Thoracic aorta (tissue), 2 donors: ENCODE measurements at places on chromosomes 2 and 18. TPM values are rescaled to one million over a fixed set of nuclear protein-coding genes. Genes with fewer than 3 reads are reported as not detected.

DUSP2 gene
- total RNA-seq: 22.2 TPM

DNA sequence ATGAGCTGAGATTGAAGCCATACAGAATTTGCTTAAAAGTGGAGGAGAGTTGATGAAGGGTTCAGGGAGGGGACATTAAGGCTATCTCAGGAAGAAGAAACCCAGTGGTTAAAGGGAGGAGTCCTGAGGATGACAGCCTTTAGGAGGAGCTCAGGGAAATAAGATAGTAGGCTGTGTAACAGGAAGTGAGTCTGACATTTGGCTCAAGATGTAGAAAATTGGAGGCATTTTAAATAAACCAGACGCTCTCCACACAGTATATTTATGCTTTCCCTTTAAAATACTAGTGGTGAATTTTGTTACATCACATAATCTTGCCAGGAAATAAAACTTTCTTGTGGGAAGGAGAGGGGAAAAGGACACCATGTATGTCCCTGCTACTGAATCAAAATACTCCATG lies 11.6 kb downstream of the KCNH7 start:
- no peaks in the 10 kb centered on the region for H3K27me3 ChIP-seq
- H3K27ac ChIP-seq: no peak overlapping the region
- H3K4me3 ChIP-seq: no peak overlapping the region
- no peak for DNase-seq

DNA sequence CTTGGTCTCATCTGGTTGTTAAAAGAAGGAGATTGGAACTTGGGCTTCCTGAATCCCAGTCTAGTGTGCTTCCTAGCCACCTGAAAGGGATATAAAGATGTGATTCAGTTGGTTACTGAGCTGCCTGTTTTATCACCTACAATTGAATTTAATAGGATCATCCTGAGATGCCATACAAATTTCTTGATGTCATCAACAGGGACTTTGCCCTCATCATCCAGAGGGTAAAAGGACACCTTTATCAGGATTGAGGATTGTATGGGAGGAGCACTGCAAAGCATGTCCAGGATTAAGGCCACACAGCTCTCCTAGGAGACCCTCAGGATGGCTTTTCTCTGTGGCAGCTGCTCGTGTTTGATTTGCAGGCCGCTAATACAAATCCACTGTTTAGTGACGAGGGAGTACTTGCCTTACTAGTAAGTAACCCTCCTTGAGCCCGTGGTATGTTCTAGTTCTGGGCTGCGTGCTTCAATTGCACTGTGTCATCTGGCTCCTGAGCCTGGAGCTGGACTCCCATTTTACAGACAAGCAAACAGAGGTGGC lies 28.6 kb downstream of the SH3RF3 start:
- H3K27me3 ChIP-seq: no peaks in the 10 kb centered on the region
- DNase-seq: no peak
- H3K27ac ChIP-seq: no peak overlapping the region

DNA sequence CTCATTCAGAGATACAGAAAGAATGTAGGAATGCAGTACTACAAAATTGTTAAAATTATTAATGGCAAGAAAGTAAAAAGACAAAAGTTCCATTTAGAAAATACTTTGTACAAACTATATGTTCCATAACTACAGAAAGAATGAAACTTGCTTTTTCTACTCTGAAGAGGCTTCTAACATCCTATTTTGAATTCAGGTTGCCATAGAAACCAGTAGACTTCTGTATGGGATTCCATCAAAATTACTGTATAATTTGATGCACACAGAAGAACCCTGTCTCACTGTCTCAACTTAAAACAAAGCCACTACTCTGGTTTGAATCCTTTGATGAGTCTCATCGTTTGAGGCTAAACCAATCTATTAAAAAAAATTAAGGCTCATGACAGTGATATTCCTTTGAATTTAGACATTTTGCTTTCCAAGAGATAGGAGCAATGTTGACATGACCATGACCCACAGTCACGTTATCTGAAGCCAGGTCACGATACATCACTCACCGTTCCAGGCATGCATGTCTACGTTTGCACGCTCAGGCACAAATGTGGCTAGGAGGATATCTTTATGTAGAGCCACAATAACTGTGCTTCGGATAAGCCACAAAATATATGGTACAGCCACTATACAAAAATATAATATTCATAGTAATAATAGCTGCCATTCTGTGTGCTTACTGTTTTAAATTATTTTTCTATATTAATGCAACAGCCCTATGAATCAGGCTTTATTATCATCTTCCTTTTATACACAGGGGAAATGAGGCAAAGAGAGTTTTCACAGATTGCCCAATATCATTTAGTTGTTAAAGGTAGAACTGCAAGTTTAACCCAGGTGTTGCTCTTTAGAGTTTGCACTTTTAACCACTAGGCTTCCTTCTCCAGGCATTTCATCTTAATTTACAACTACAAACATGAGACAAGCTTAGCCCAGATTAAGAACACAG lies 82.4 kb downstream of the CACNB4 start:
- DNase-seq: no peak
- no peak overlapping the region for H3K27ac ChIP-seq
- H3K27me3 ChIP-seq: no peaks in the 10 kb centered on the region
- no peak overlapping the region for H3K4me3 ChIP-seq

TPO gene
- total RNA-seq: 24.1 TPM

DNA sequence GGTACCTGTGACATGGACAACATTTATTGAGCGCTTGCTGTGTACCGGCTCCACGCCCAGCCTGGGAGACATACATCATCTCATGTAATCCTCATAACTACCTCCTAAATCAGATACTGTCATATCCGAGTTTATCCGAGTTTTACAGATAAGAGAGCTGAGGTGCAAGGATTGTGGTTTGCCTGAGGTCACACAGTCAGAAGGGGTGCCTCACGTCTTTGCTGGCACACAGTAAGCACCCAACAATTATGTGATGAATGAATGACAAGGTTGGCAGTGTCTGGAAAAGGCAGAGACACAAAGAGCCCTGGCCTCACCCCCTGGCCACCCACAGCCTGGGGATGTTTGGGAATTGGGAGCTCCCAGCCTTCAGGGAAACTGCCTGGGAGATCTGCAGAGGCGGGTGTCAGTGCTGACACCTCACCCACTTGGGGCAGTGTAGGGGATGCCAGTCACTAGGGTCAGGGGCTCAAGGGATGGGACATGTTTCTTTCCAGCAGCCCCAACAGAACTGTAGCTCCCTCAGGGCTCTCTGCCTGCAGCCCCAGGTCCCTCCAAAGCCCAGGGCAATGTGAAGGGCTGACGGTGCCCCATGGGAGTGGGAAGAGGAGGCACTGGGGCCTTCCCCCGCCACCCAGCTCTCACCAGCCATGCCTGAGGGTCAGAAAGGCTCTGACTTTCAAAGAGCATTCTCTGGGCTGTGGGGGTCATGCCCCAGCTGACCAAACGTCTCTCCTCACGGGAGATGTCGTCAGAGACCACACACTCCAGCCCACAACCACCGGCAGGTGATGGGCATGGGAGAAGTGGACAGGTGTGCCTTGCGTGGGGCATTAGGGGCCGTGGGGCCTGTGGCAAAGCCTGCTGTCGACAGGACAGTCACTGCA lies 157.5 kb downstream of the ZFP36L2 start:
- H3K4me1 ChIP-seq: peaks cover 40% of the 10 kb centered on the region
- no peak for DNase-seq
- no peak overlapping the region for H3K27ac ChIP-seq
- H3K27me3 ChIP-seq: no peaks in the 10 kb centered on the region
- no peak overlapping the region for H3K4me3 ChIP-seq

GRCh38 chr2:31240381-31241365 lies 6.7 kb downstream of the EHD3 start:
- no peaks in the 10 kb centered on the region for H3K27me3 ChIP-seq
- H3K4me1 ChIP-seq: peaks cover 34% of the 10 kb centered on the region
- H3K36me3 ChIP-seq: peaks cover 10% of the 10 kb centered on the region
- peak overlapping the region; percentile 95 for H3K27ac ChIP-seq
- no peak for DNase-seq
